ENCODE measurements at places on chromosomes 1 and 21. TPM values are rescaled to one million over a fixed set of nuclear protein-coding genes. Genes with fewer than 3 reads are reported as not detected.

- H3K36me3 ChIP-seq, result no peaks in the 10 kb centered on the region
- H3K4me3 ChIP-seq, result no peak overlapping the region
- no peaks in the 10 kb centered on the region for H3K27me3 ChIP-seq
- DNase-seq, result no peak
These were observed 24.1 kb upstream of the SLC2A5 start for GRCh38 chr1:9093581-9093980.

GRCh38 chr1:8407652-8408051, 89.7 kb downstream of the SLC45A1 start:
- peaks cover 2% of the 10 kb centered on the region for H3K36me3 ChIP-seq
- H3K27ac ChIP-seq, result no peak overlapping the region
- peaks cover 6% of the 10 kb centered on the region for H3K4me1 ChIP-seq
- H3K27me3 ChIP-seq, result no peaks in the 10 kb centered on the region

GRCh38 chr1:54500107-54500431, 48.0 kb upstream of the ACOT11 start:
- no peak overlapping the region for H3K4me3 ChIP-seq
- H3K36me3 ChIP-seq, result no peaks in the 10 kb centered on the region
- peaks cover 3% of the 10 kb centered on the region for H3K4me1 ChIP-seq
- no peak for DNase-seq
- H3K27me3 ChIP-seq, result no peaks in the 10 kb centered on the region
- no peak overlapping the region for H3K27ac ChIP-seq

DNA sequence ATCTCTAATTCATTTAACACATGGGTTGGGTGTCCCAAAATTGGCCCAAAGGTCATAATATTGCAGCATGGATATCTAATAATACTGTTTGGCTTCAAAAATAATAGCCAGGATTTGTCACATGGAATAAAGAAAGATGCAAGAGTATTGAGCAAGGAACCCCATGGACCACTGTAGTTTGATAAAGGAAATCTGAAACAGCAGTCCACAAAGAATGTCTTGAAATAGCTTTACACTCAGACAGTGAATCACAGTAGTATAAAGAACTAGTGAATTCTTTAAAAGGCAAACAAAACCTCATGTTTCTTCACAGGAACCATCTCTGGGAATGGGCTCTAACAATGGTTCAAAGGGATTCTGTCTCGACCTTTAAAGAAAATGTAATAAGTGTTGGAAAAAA, 576.1 kb upstream of the ZRANB2 start:
- no peaks in the 10 kb centered on the region for H3K36me3 ChIP-seq
- H3K4me3 ChIP-seq, result no peak overlapping the region
- DNase-seq, result no peak

DNA sequence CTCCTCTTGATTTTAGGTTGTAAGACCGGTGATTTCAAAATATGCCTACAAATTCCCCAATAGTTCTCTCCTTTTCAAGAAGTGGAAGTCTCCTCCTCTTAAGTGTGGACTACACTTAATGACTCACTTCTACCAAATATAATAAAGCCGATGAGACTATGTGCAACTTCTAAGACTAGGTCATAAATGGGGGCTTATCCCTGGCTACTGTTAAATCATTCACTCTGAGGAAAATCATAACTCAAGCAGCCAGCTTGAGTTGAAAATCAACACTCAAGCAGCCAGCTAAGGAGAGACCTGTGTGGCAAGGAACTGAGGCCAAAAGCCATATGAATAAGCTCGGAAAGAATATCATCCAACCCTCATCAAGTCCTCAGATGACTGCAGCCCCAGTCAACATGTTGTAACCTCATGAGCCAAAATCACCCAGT, 49.6 kb upstream of the PSMG1 start:
- H3K27ac ChIP-seq, result no peak overlapping the region
- no peak overlapping the region for H3K4me3 ChIP-seq
- DNase-seq, result no peak

GRCh38 chr1:246651012-246651695, 73.1 kb upstream of the SCCPDH start:
- H3K4me3 ChIP-seq, result no peak overlapping the region
- H3K36me3 ChIP-seq, result peaks cover 2% of the 10 kb centered on the region
- no peak for DNase-seq
- no peaks in the 10 kb centered on the region for H3K4me1 ChIP-seq

- no peaks in the 10 kb centered on the region for H3K36me3 ChIP-seq
- H3K4me1 ChIP-seq, result no peaks in the 10 kb centered on the region
- H3K27ac ChIP-seq, result no peak within 1 kb of the TSS
These were observed at the start of gene COL6A2 for GRCh38 chr21:46097336-46098293. TSS of gene COL6A2 (plus strand) at chr21:46098112.

- peak; percentile 71 for DNase-seq
- no peaks in the 10 kb centered on the region for H3K36me3 ChIP-seq
- no peak overlapping the region for H3K4me3 ChIP-seq
These were observed 96.5 kb downstream of the USP25 start for GRCh38 chr21:15826147-15826780.

GRCh38 chr21:41219498-41220207, 51.7 kb downstream of the BACE2 start:
- no peak overlapping the region for H3K27ac ChIP-seq
- peaks cover 22% of the 10 kb centered on the region for H3K4me1 ChIP-seq
- no peaks in the 10 kb centered on the region for H3K27me3 ChIP-seq
- H3K4me3 ChIP-seq, result no peak overlapping the region
- no peak for DNase-seq
- no peaks in the 10 kb centered on the region for H3K36me3 ChIP-seq

DNA sequence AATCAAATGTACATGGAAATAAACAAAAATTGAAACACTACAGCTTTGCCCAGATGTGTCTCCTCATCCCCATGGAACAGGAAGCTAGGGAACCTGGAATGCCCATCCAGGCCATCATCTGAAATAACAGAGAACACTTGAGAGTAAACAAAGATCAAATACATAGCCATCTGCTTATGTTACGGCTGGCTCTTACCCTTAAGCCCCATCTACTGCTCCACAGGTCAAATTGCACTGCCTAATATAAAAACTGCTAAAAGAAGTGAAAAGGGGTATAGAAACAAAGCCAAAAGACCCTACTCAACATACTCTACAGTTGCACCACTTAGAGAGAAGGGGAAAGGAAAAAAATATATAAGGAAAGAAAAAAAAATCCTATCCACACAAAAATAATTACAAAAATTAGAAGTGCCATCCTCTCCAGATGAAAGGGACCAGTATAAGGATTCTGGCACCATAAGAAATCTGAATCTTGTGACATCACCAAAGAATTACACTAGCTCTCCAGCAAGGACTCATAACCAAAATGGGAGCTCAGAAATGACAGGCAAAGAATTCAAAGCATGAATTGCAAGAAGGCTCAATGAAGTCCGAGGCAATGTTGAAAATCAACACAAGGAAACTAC, 26.9 kb downstream of the OR6Y1 start:
- no peaks in the 10 kb centered on the region for H3K4me1 ChIP-seq
- H3K27me3 ChIP-seq, result no peaks in the 10 kb centered on the region
- no peak for DNase-seq
- no peak overlapping the region for H3K4me3 ChIP-seq
- no peaks in the 10 kb centered on the region for H3K36me3 ChIP-seq

DNA sequence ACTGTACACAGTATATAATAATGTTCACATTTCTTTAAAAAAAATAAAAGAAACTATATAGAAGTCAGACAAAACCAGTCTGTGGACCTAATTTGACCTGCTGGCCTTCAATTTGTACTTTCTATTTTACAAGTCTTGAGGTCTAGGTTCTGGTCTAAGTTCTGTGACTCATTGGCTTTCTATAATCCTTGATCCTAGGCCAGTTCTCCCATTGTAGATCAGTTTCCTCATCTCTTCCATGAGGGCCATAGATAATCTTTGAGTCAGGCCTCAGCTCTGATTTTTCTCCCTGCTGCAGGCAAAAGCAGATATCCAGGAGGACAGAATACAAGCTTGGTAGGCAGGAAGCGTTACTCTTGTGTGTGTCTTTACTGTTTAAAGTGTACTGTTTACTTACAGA, 603.7 kb upstream of the CAMK1G start:
- H3K36me3 ChIP-seq, result no peaks in the 10 kb centered on the region
- DNase-seq, result no peak
- no peaks in the 10 kb centered on the region for H3K27me3 ChIP-seq
- no peak overlapping the region for H3K4me3 ChIP-seq
- H3K4me1 ChIP-seq, result no peaks in the 10 kb centered on the region
- H3K27ac ChIP-seq, result no peak overlapping the region

DNA sequence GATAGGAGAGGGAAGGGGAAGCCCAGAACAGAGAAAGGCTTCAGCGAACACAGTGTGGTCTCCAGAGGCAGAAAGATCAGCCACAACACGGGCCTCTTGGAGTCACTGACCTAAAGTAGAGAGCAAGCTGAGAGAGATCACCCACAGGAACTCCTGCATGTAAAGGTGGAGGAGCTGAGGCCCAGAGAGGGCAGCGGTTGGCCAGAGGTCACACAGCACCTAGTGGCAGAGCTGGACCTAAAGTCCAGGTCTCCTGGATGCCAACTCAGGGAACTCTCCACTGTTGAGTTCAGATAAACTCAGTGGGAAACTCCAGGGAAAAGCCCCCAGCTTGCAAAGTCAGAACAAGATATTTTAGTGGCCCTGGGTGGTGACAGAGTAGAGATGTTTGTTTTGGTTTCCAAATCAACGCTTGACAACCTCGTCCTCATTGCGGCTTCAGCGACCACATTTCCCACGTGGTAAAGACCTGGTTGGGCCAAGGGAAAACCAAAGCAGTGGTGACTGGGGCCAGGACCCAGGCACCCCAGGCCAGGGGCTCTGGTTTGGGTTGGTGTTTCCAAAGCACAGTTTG, 4.6 kb downstream of the IFFO2 start:
- no peaks in the 10 kb centered on the region for H3K27me3 ChIP-seq
- DNase-seq, result no peak
- H3K4me3 ChIP-seq, result no peak overlapping the region
- no peaks in the 10 kb centered on the region for H3K36me3 ChIP-seq
- no peak overlapping the region for H3K27ac ChIP-seq

GRCh38 chr1:80427881-80428280, 1372.9 kb upstream of the ADGRL2 start:
- no peak overlapping the region for H3K4me3 ChIP-seq
- H3K36me3 ChIP-seq, result no peaks in the 10 kb centered on the region
- no peak for DNase-seq
- no peak overlapping the region for H3K27ac ChIP-seq
- H3K4me1 ChIP-seq, result no peaks in the 10 kb centered on the region

DNA sequence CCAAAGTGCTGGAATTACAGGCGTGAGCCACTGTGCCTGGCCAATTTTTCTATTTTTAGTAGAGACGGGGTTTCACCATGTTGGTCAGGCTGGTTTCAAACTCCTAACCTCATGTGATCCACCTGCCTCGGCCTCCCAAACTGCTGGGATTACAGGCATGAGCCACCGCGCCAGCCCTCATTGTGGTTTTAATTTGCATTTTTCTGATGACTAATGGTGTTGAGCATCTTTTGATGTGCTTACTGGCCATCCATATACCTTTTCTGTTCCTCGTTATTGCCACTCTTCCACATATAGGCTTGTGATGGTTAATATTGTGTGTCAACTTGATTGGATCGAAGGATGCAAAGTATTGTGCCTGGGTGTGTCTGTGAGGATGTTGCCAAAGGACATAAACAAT, 17.4 kb upstream of the ENAH start:
- peaks cover 15% of the 10 kb centered on the region for H3K4me1 ChIP-seq
- no peaks in the 10 kb centered on the region for H3K36me3 ChIP-seq

GRCh38 chr1:25754470-25755181, 45.4 kb upstream of the SELENON start:
- H3K27me3 ChIP-seq, result no peaks in the 10 kb centered on the region
- DNase-seq, result no peak
- H3K36me3 ChIP-seq, result no peaks in the 10 kb centered on the region
- no peaks in the 10 kb centered on the region for H3K4me1 ChIP-seq

DNA sequence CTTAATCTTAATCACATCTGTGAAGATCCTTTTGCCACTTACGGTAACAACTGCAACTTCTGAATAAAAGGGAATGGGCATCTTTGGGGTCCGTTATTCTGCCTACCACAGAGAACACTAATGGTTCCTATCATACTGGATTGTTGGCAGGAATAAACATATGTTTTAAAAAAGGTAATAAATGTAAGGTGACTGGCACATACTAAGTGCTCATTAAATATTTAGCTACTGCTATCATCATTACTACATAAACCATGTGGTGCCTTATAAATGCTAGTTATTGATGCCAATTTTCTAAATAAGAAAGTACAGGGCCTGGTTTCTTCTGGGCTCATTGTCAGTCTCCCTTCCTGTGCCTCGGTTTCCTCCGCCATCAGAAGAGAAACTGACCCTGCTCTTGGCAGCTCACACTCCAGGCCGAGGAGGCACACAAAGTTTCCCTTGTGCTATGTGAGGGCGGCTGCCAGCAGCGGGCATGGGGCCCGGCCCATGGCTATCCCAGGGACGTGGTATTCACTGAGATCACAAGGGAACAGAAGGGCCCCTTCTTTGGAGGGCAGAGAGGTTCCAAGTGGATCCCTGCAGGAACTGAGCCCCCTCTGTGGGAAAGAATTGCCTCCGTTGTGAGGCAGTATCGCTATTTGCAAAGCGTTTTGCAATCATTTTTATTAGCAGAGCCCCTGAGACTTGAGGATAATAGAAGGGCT, 26.2 kb downstream of the NAV1 start:
- H3K27me3 ChIP-seq, result no peaks in the 10 kb centered on the region
- H3K27ac ChIP-seq, result no peak overlapping the region
- no peak overlapping the region for H3K4me3 ChIP-seq
- no peak for DNase-seq

DNA sequence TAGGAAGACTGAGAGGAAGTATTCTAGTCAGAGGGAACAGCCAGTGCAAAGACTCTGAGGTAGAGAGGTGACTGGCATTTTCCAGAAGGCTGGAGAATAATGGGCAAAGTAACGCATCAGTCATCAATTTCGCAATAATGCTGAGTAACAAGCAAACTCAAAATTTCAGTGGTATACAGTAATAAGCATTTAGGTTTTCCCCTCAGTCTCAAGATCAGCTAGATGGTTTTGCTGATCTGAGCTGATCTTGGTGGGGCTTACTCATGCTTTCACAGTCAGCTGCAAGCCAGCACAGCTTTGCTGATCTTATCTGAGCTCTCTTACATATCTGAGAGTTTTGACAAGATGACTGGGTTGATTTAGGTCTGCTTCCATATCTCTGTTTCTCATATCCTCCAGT, 108.7 kb downstream of the TSEN15 start:
- H3K27me3 ChIP-seq, result no peaks in the 10 kb centered on the region
- H3K36me3 ChIP-seq, result no peaks in the 10 kb centered on the region
- no peak overlapping the region for H3K27ac ChIP-seq
- H3K4me1 ChIP-seq, result no peaks in the 10 kb centered on the region
- DNase-seq, result no peak

DNA sequence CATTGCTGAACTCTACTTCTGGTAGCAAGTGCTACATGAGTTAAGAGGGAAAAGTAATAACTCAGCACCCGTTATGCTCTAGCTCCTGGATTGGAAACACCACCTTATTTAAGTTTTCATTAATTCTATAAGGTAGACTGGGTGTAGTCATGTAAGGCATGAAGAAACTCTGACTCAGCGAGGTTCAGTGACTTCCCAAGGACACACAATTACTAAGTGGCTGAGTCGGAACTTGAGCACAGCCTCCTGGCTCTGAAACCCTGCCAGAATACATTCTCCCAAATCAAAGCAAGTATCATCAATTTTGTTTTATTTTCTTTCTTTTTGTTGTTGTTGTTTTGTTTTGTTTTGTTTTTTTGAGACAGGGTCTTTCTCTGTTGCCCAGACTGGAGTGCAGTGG, 29.1 kb upstream of the SCCPDH start:
- H3K27ac ChIP-seq, result no peak overlapping the region
- H3K4me3 ChIP-seq, result no peak overlapping the region
- no peaks in the 10 kb centered on the region for H3K36me3 ChIP-seq
- DNase-seq, result no peak
- H3K27me3 ChIP-seq, result no peaks in the 10 kb centered on the region

The MAST2 gene
- total RNA-seq, result 49.6 TPM

The SERTAD4 gene
- 3.6 TPM for total RNA-seq

The MTARC1 gene
- total RNA-seq, result 93.0 TPM

The TSPAN1 gene
- total RNA-seq, result 0.34 TPM

The KRTAP13-2 gene
- not detected for total RNA-seq

The ELAPOR1 gene
- total RNA-seq, result 0.75 TPM
